H7 (cell line): ENCODE measurements at places on chromosomes 5 and 9. TPM values are rescaled to one million over a fixed set of nuclear protein-coding genes. Genes with fewer than 3 reads are reported as not detected.

Gene PCDHB2
- 0.69 and 1.9 TPM in 2 replicates for total RNA-seq

Gene CMYA5
- total RNA-seq = 0.80 and 1.00 TPM in 2 replicates

Gene OBP2B
- total RNA-seq = not detected in 2 replicates

Gene KCNIP1
- 0.33 and 0.48 TPM in 2 replicates for total RNA-seq

Gene GPR151
- 0.07 TPM in 1 of 2 replicates, not detected in the other for total RNA-seq

Gene BHMT2
- not detected in 2 replicates for total RNA-seq

Gene ARHGEF39
- 17.4 and 21.4 TPM in 2 replicates for total RNA-seq
